ENCODE measurements at places on chromosomes 6 and 20.

- DNase-seq: no peak
Measured at GRCh38 chr6:169556758-169557548, 144.9 kb downstream of the WDR27 start.

DNA sequence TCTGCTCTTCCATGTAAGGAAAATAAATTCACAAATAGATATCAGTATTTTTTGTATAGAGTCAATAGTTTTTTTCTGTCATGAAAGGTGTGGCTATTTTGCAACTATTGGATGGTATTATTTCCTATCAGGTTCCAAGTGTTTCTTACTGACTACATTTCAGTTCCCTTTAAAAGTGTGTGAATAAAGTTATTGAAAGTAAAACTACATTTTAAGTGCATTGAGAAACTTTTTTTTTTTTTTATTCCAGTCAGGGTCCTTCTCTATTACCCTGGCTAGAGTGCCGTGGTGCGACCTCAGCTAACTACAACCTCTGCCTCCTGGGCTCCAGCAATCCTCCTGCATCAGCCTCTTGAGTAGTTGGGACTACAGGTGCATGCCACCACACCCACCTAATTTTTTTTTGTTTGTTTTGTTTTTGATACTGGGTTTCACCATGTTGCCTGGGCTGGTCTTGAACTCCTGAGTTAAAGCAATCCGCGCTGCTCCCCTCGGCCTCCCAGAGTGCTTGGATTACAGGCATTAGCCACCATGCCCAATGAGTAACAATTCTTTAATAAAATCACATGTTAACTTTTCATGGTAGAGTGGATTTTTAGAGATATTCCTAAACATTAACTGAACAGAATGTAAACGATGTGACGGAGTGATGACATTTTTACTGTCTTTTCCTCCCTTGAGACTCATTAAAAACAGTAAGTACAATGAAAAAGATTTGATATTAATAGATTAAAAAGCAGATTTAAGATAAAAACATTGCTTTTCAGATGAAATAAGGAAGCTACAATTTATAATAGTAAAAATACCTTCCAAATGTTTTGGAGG, 69.7 kb upstream of the ADGRF4 start:
- no peak for DNase-seq

GRCh38 chr20:64056889-64057627, 5.9 kb upstream of the TCEA2 start:
- DNase-seq: peak; percentile 8

GRCh38 chr6:7154341-7155139, 46.8 kb downstream of the RREB1 start:
- DNase-seq: no peak

DNA sequence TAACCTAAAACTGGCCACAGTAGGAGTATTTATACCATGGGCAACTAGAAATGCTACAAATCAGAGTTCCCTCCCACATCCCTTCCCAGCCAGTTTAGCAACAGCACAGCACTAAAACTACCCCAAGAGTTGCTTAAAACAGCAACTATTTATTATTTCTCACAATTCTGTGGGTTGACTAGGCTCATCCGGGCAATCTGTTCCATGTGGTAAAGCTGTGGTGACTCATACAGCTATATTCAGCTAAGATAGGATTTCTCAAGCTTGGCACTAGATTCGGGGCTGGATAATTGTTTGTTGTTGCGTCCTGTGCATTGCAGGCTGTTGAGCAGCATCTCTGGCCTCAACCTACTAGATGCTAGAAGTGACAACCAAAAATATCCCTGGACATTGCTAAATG, 8.6 kb upstream of the HECA start:
- peak; percentile 82 for DNase-seq

DNA sequence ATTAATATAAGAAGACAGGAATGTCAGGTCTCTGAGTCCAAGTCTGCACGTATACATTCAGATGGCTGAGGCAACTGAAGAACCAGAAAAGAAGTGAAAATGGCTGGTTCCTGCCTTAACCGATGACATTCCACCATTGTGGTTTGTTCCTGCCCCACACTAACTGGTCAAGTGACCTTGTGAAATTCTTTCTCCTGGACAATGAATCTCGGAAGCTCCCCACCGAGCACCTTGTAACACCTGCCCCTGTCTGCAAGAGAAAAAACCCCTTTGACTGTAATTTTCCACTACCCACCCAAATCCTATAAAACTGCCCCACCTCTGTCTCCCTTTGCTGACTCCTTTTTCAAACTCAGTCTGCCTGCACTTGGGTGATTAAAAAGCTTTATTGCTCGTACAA, 140.4 kb downstream of the SYNE1 start:
- no peak for DNase-seq

- DNase-seq: no peak
Measured at GRCh38 chr20:6685181-6685582, 82.3 kb upstream of the BMP2 start.

DNA sequence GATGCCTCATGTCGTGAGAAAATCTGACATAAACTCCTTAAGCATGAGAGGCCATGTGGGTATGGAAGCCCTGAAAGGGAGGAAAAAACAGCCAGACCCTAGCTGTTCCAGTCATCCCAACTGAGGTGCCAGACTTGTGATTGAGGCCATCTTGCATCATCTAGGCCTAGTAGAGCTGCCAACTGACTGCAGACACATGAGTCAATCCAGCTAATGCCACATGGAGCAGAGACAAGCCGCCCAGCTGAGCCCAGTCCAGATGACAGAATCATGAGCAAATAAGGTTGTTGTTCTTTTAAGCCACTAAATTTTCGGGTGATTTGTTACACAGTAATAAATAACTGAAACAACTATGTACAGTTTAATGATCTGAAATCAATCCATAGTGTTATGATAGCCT, 680.9 kb downstream of the MAFB start:
- no peak for DNase-seq

GRCh38 chr6:131937226-131937625, 13.9 kb downstream of the CCN2 start:
- peak; percentile 65 for DNase-seq

DNA sequence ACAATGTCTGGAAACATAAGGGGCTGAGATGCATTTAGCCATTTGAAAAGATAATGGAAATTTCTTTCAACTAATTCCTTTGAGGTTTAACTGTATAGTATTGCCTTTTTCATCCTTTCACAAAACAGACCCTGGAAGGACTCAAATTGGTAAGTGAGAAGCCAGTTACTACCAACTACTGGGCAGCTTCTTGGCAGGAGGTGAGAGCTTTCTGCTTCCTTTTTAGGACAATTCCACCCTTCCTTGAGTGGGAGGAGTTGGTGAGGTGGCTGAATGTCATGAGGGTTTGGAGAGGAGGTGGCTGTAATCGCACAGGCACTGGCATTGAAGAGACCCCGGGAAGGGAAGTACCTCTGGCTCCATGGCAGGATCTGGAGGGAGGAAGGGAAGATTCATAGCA, 341.1 kb downstream of the NRN1 start:
- DNase-seq: no peak

DNA sequence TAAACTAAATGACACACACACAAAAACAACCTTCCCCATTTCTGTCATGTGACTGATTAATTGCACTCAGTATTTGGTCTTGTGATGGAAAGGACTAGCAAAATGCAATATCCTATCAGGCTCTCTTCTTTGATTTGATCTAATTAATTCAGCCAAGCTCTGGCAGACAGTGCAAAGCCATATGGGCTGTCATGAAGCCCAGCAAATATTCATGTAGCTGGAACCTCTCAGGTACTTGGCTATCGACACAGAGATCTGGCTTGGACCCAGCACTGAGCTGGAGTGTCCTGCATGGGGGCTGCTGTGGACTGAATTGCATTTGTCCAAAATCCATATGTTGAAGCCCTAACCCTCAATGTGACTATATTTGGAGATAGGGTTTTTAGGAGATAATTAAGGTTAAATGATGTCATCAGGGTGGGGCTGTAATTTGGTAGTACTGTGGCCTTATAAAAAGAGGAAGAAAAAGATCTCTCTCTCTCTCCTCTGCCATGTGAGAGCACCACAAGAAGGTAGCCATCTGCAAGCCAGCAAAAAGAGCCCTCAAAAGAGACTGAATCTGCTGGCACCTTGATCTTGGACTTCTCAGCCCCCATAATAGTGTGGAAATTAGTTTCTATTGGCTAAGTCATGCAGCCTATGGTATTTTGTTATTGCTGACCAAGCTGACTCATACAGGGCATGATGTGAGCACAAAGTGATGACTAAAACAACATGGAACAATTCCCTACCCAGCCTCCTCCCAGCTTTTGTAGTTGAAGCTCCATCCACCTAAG, 77.1 kb downstream of the STMND1 start:
- DNase-seq: peak; percentile 53

DNA sequence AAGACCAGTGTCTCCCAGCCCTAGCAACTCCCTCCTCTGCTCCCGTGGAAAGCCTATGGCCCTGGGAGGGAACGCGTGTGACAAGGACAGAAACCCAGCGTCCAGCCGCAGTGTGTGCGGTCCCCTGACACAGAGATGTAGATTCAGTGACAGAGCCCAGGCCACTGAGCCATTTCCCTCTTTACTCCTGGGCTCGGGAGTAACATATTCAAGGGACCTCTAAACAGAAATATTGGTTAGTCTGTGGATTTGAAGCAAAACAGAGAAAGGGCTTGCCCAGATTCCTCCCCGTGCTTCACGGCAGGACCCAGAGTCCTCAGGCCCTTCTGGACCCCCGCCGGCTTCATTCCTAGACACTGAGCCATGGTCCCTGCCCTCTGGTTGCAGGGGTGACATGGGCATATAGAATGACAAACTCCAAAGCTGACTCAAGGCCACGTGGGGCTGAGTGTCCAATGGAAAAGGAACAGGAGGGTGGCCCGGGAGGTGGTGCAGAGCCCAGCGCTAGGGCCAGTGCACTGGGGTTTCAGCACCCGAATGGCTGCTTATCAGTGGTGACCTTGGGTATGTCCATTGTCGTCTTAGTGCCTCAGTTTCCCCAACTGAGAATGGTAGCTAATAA, 248.2 kb downstream of the QKI start:
- DNase-seq: no peak

DNA sequence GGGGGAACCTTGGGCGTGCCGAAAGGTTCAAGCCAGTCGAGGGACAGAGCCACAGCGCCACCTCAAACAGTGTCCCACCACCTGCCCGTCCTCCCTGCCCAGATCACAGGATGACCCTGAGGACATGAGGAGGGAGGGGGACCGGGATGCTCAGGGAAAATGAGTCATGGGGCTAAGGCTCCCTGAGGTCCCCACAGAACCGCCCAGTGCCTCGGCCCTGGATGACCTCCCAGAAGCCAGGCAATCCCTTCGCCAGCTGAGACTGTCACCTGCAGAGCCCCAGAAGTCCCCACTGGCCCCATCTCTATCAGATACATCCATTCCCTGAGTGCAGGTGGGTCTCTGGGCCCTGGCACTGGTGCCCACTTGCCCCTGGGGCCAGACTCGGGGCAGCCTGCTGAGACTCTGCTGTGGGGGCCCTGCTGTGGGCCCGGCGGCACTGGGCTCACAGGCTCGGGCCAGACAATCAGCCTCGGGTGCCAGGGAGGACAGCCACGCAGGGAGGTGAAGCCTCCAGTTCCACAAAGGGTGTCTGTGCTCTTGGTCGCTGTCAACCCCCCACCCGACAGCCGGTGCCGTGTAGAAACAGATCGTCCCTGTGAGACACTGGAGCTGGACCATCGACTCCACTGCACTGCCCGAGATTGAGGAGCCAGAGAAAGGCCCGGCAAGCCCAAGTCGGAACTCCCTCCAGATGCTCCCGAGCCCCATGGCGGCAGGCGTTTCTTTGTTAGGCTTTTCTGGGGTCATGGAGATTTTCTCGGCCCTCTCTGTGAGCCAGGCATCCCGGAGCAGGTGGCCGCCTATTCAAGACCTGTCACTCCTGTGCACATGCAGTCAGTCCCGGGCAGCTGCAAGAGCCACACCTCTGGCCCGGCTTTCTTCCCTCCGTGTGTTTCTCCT, 26.1 kb downstream of the PXDC1 start:
- DNase-seq: peak; percentile 55

GRCh38 chr20:55375920-55376319, 629.4 kb downstream of the CBLN4 start:
- DNase-seq: no peak

DNA sequence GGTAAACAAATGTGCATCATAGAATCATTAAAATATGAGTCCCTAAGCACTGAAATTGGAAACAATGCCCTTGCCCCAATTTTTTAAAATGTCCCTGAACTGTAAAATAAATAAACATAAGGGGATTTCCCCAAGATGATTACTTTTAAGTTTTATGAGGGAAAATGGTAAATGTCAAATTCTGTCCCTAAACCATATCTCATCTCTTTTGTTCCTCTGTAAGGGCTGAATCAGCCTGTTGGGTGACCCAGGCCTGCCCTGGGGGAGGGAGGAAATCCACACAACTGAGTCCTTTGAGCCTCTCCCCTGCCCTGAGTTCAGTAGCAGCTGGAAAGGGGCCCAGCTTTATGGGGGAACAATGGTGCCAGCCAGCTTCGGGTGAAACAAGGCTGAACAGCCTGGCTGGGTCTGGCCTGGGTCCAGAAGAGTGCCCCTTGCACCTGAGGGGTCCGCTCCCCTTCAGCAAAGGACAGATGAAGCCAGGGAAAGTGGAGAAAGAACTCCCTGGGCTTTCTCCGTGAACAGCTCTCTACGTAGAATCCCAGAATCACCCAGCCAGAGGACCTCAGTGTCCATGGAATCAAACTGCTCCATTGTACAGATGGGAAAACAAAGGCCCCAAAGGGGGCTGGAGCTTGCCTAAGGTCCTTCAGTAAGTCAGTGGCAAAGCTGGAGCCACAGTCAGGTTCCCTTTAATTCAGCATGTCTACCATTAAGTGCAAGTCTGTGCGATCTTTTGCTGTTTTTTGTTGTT, 28.2 kb upstream of the ITCH start:
- no peak for DNase-seq

GRCh38 chr6:113805811-113806495, 51.2 kb upstream of the MARCKS start:
- DNase-seq: no peak

GRCh38 chr6:84657486-84657885, 106.9 kb downstream of the TBX18 start:
- no peak for DNase-seq

GRCh38 chr6:43496370-43497128, 13.6 kb downstream of the LRRC73 start:
- DNase-seq: peak; percentile 84

DNA sequence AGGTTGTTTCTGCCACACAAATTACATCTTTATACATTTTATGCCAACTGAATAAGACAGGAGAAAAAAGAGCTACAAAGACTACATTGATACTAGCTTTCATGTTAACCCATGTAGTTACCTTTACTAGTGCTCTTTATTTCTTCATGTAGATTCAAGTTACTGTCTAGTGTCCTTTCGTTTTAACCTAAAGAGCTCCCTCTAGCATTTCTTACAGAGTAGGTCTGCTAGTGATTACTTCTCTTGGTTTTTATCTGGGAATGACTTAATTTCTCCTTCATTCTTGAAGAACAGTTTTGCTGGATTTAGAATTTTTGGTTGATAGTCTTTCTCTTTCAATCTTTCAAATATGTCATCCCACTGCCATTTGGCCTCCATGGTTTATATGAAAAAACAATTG, 21.2 kb upstream of the NOP56 start:
- DNase-seq: no peak

- DNase-seq: peak; percentile 67
Measured at GRCh38 chr6:84033523-84034451, at the start of gene MRAP2. TSS of gene MRAP2 (plus strand) at chr6:84033772. CDS start at chr6:84055319, 21,547 bp downstream.

- no peak for DNase-seq
Measured at GRCh38 chr6:26045928-26046368, 41.3 kb upstream of the HFE start.

Data from AG20443 (cell line).